ENCODE measurements at places on chromosomes 5 and 9.

GRCh38 chr9:69922646-69923045, 102.0 kb downstream of the CFAP95 start:
- no peak for DNase-seq

GRCh38 chr5:74196233-74196632, 444.3 kb downstream of the ENC1 start:
- no peak for DNase-seq

DNA sequence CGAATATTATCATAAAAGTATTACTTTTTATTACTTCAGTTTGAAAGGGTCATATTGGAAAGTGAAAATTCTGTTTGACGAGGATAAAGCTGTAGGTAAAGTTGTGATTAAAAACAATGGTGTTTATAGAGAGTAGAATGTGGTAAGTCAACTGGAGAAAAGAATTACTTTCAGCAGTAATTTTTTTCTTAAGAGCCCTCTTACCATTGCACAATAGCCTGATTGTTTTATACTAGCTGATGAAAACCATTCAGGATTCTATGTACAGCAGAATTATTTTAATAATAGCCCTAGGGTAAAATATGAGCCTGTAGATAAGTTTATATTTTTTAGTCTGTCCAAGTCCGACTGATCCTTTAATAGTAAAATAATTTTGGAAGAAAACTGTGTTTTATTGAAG, 16.6 kb downstream of the CDC42SE2 start:
- DNase-seq = no peak

GRCh38 chr5:175878544-175879438, 7.4 kb downstream of the CPLX2 start:
- DNase-seq = no peak

GRCh38 chr5:74655206-74655605, 14.7 kb upstream of the ENC1 start:
- no peak for DNase-seq

GRCh38 chr9:89006996-89007967, 16.0 kb downstream of the S1PR3 start:
- no peak for DNase-seq

GRCh38 chr9:137969685-137970084, 92.1 kb downstream of the CACNA1B start:
- DNase-seq = no peak

DNA sequence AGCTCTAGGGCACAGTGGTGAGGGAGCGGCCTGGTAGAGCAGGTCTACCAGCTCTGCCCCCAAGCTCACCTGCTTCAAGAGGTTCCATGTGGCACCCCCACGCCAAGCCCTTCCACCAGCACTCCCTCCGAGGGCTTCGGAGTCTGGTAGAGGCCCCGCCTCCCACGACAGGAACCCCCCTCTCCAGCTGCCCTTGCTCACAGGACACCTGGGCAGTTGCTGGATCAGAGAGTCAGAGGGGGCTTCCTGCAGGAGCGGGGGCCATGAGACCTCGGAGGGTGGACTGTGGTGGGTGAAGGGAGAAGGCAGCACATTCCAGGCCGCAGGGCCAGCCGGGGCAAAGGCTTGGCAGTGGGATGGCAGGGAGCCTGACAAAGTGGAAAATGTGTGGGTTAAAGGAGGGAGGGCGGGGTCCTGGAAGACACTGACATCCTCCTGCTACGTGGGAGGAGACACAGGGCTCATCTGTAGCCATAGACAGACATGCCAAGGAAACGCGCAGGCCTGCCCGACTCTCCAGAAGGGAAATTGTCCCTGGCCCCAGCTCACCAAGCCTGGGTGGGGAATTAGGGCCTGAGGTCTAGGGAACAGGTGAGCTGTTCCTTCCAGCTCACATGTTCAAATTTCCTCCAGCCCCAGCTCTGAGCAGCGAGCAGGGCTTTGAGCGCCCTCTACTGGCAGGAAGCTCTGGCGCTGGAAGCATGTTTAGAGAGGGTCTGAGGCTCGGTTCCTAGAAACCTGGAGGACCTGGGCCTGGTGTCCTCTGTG, 74.2 kb downstream of the NTNG2 start:
- peak; percentile 80 for DNase-seq

GRCh38 chr9:33185858-33186257, 18.7 kb upstream of the B4GALT1 start:
- no peak for DNase-seq

GRCh38 chr9:137069508-137070091, 757 bp downstream of the SAPCD2 start:
- DNase-seq = no peak

DNA sequence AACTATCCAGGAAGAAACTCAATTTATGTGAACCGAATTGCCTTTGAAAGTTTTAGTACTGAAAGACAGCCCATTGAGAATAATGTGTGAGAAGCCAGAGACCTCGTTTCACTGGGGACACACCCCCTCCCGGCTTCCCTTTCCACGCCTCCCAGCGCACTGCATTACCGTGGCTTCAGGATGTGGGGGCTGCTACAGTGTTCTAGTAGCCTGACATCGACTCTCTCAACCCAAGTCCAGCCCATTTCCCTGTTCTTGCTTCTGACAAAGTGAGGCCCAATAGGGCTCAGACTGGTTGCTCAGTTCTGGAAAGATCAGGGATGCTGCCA, 3.5 kb downstream of the PAX5 start:
- no peak for DNase-seq

DNA sequence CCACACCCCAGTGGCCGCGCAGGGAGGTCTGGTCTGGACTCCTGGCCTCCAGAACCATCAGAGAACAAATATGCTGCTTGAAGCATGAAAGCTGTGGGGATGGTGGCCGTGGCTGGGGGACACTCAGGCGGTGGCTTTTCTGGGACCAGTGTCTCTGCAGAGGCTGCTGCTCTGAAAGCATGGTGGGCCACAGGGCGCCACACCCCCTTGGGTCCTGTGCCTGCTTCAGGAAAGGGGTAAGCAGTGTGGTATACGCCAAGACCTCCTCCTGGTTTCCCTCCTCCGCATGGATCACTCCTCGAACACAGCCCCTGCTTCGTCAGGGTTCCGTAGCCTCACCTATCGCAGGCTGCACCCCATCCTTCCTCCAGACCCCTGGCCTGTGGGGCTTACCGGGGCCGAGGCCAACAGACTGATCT, 19.7 kb upstream of the TERT start:
- no peak for DNase-seq

DNA sequence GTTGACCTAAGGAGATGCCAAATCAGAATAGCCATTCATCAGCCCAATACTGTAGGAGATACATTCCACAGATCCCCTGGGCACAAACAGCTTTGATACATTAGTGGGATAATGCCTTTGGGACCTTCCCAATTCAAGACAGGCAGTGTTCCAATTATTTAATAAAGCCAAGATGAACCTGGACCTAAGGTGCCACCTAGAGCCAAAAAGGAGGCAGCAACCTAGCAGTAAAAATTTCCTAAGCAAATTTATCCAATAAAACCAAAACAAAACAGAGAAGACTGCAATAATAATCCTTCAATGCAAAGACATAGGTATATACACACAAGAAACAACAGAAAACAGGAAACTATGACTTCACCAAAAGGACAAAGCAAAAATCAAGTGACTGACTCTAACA, 253.0 kb downstream of the HINT1 start:
- no peak for DNase-seq

GRCh38 chr5:13325765-13326164, 618.7 kb downstream of the DNAH5 start:
- DNase-seq = no peak

GRCh38 chr5:177390363-177391300, 6.4 kb downstream of the SLC34A1 start:
- peak; percentile 88 for DNase-seq

Data from activated gamma-delta T cell treated with Interleukin-2 at 50 U/mL for 16 hours (primary cell).